ENCODE measurements at places on chromosomes 12 and 14.

- no peak for DNase-seq
Observed at GRCh38 chr12:47121146-47121545, 41.4 kb upstream of the AMIGO2 start.

GRCh38 chr12:129127771-129128170 lies 274.5 kb downstream of the GLT1D1 start:
- no peak for DNase-seq

GRCh38 chr14:69317780-69318179 lies 57.8 kb downstream of the GALNT16 start:
- DNase-seq: no peak

GRCh38 chr12:30450872-30451271 lies 244.8 kb downstream of the IPO8 start:
- DNase-seq: no peak

- no peak for DNase-seq
Observed at GRCh38 chr14:74988131-74988530, 14.6 kb upstream of the EIF2B2 start.

- no peak for DNase-seq
Observed at GRCh38 chr14:23573384-23574015, 5.1 kb downstream of the JPH4 start.

GRCh38 chr12:124524231-124524925 lies 43.0 kb downstream of the NCOR2 start:
- DNase-seq: no peak

- no peak for DNase-seq
Observed at GRCh38 chr12:133026996-133027395, 10.3 kb upstream of the ZNF84 start.

GRCh38 chr12:103884316-103884715 lies 43.3 kb upstream of the NT5DC3 start:
- peak; percentile 26 for DNase-seq

DNA sequence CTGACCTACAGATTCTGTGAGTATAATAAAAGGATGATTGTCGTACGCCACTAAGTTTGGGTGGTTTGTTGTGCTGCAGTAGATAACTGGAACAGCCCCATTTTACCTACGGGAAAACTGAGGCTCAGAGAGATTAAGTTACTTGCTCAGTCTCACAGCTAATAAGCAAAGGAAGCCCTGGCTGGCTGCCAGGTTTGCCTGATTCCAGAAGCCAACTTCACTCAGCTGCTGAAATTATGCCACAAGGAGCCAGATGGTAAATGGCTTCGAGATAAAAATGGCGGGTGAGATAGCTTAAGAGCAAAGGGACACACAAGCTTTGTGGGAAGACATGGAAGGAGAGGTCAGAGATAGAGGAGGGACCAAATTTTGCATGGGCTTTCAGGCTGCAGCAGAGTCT lies 191.5 kb upstream of the NOS1 start:
- no peak for DNase-seq

DNA sequence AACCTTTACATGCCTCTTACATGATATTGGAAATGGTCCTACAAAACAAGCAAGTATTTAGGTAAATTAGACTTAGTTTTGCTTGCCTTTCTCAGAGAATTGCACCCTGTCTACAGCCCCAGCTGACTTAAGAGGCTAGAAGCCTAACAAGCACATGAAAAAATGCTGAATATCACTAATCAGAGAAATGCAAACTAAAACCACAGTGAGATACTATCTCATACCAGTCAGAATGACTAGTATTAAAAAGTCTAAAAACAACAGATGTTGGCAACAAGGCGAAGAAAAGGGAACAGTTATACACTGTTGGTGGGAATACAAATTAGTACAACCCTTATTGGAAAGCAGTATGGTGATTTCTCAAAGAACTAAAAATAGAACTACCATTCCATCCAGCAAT lies 103.8 kb downstream of the EGLN3 start:
- DNase-seq: no peak

DNA sequence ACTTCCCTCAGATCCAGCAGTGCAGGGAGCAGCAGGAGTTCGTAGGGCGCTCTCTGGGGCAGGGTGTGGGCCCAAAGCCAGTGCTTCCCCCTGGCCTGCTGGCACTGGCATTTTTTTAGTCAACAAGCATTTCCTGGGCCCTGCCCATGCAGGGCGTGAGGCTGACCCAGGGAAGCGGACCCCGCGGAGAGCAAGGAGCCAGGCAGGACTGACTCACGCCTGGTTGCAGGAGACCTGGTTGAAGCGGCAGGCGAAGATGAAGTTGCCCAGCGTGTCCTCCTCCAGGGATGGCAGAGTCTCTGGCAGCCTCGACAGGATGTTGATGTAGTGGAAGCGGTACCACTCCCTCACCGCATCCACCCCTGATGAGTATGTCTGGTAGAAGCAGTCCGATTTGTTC lies 13.5 kb downstream of the SCNN1A start:
- no peak for DNase-seq

- DNase-seq: no peak
Observed at GRCh38 chr14:61925043-61925442, 162.8 kb downstream of the SNAPC1 start.

Data from GM19239 (cell line).